ENCODE measurements at places on chromosomes 1 and 21. TPM values are rescaled to one million over a fixed set of nuclear protein-coding genes. Genes with fewer than 3 reads are reported as not detected.

The LCE1B gene
- not detected for polyA plus RNA-seq

The PDC gene
- polyA plus RNA-seq = not detected

The S100A3 gene
- 5.2 TPM for polyA plus RNA-seq

The LRRC39 gene
- 0.51 TPM for polyA plus RNA-seq

The OR2T4 gene
- not detected for polyA plus RNA-seq

The FRRS1 gene
- 3.4 TPM for polyA plus RNA-seq

The KIAA1614 gene
- polyA plus RNA-seq = 16.6 TPM

The OVAAL gene
- polyA plus RNA-seq = not detected

The FH gene
- 60.3 TPM for polyA plus RNA-seq

The ISG15 gene
- polyA plus RNA-seq = 75.7 TPM

The GJA5 gene
- polyA plus RNA-seq = 14.9 TPM

The PCAT6 gene
- polyA plus RNA-seq = 2.5 TPM

The GREM2 gene
- polyA plus RNA-seq = 9.0 TPM

The MTMR11 gene
- polyA plus RNA-seq = 15.2 TPM

The PGLYRP3 gene
- not detected for polyA plus RNA-seq

The METTL25B gene
- 32.6 TPM for polyA plus RNA-seq

The SLAMF1 gene
- 0.47 TPM for polyA plus RNA-seq

The LRRIQ3 gene
- 0.23 TPM for polyA plus RNA-seq

The CELA2A gene
- not detected for polyA plus RNA-seq

The TATDN3 gene
- polyA plus RNA-seq = 13.1 TPM

The LRRC53 gene
- not detected for polyA plus RNA-seq

The IFI6 gene
- 217 TPM for polyA plus RNA-seq

The PPIAL4G gene
- not detected for polyA plus RNA-seq

The OPRD1 gene
- not detected for polyA plus RNA-seq

The KCNN3 gene
- polyA plus RNA-seq = 1.5 TPM

The RXFP4 gene
- 0.18 TPM for polyA plus RNA-seq

The OR10J4 gene
- polyA plus RNA-seq = not detected

The OR14K1 gene
- polyA plus RNA-seq = not detected

The PDPN gene
- 96.8 TPM for polyA plus RNA-seq

The OR2L13 gene
- polyA plus RNA-seq = 0.04 TPM

The SH2D1B gene
- polyA plus RNA-seq = 0.08 TPM

The PTPRU gene
- 17.1 TPM for polyA plus RNA-seq

The F11R gene
- polyA plus RNA-seq = 23.4 TPM

The C1orf116 gene
- 2.7 TPM for polyA plus RNA-seq

The DMRTA2 gene
- not detected for polyA plus RNA-seq

The OLIG2 gene
- not detected for polyA plus RNA-seq

The FBLIM1 gene
- polyA plus RNA-seq = 107 TPM

The RHBG gene
- 0.86 TPM for polyA plus RNA-seq

The MANEAL gene
- polyA plus RNA-seq = 3.1 TPM

The TSTD1 gene
- 36.7 TPM for polyA plus RNA-seq

The SPRR2A gene
- not detected for polyA plus RNA-seq

The HSPB7 gene
- 144 TPM for polyA plus RNA-seq

The OR2T2 gene
- not detected for polyA plus RNA-seq

The CC2D1B gene
- polyA plus RNA-seq = 16.3 TPM

The DEPDC1 gene
- 0.10 TPM for polyA plus RNA-seq

The METTL13 gene
- polyA plus RNA-seq = 22.1 TPM

The VHLL gene
- not detected for polyA plus RNA-seq

The HCRTR1 gene
- 0.09 TPM for polyA plus RNA-seq

The DPM3 gene
- polyA plus RNA-seq = 205 TPM

The UBE2Q1 gene
- polyA plus RNA-seq = 39.1 TPM

The ARHGAP30 gene
- 5.1 TPM for polyA plus RNA-seq

The KISS1 gene
- 1.3 TPM for polyA plus RNA-seq

The CLCC1 gene
- polyA plus RNA-seq = 17.9 TPM

The AGT gene
- polyA plus RNA-seq = 6.6 TPM

The MARCKSL1 gene
- 28.5 TPM for polyA plus RNA-seq

The RAP1GAP gene
- 2.1 TPM for polyA plus RNA-seq
